ENCODE measurements at places on chromosomes 2 and 18. TPM values are rescaled to one million over a fixed set of nuclear protein-coding genes. Genes with fewer than 3 reads are reported as not detected.

C2orf74 gene
- 30.0 TPM for total RNA-seq

ALK gene
- total RNA-seq = 0.26 TPM

SERPINB3 gene
- total RNA-seq = not detected

ZDBF2 gene
- total RNA-seq = 10.4 TPM

ZNF532 gene
- 57.9 TPM for total RNA-seq

CLK1 gene
- 54.6 TPM for total RNA-seq

RUFY4 gene
- not detected for total RNA-seq

CRYGD gene
- not detected for total RNA-seq

GREB1 gene
- total RNA-seq = 7.2 TPM

SERPINB10 gene
- total RNA-seq = not detected

ABHD1 gene
- 1.1 TPM for total RNA-seq

EXOC6B gene
- 113 TPM for total RNA-seq

CTDSP1 gene
- 101 TPM for total RNA-seq

RASGRP3 gene
- total RNA-seq = 53.7 TPM

AQP12A gene
- not detected for total RNA-seq

All from left cardiac atrium (tissue), 4 donors.